ENCODE measurements at places on chromosomes 6 and 20.

DNA sequence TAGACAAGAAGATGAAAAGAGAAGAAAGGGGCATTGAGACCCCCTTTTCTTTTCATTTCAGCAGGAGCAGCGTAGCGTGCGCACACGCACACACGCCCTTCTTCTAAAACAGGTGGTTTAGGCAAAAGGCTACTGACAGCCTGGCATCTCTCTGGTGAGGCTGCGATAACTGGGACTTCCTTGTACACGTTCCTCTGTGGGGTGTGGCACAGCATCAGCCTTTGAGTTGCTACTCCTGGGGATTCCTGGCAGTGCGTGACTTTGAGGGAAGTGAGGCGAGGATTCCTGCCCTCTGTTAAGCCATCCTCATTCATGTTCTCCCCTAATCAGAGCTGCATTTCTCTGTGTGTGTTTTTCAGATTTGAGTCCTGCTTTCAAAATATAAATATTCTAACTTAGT is 94.7 kb downstream of the TMEM170B start:
- DNase-seq = no peak

GRCh38 chr6:15941168-15941567 is 187.7 kb upstream of the MYLIP start:
- no peak for DNase-seq

- DNase-seq = no peak
Measured at GRCh38 chr6:4687989-4688947, 87.9 kb upstream of the CDYL start.

- DNase-seq = no peak
Measured at GRCh38 chr20:57658447-57658832, 38.2 kb upstream of the ZBP1 start.

DNA sequence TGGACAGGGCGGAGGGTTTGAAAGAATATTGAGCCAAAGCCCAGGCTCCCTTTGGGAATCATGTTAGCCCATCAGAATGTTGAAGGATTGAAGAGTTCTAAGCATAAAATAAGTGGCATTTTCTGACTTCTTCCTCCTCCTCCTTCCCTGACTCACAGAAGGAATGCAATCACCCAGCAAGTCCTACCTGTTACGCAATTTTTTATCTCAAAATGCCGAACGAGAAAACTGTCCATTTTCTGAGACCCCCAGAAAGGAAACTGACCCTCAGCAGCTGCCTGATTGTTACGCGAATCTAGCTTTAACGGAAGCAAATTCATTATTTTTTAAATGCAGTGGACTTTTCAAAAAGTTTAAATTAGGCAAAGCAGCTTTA is 4.7 kb upstream of the DNAJC5 start:
- DNase-seq = no peak

GRCh38 chr20:1934721-1935573 is 39.7 kb downstream of the SIRPA start:
- DNase-seq = no peak

GRCh38 chr6:157563611-157564284 is 182.8 kb downstream of the ZDHHC14 start:
- DNase-seq = no peak

- no peak for DNase-seq
Measured at GRCh38 chr6:118751072-118751471, 99.7 kb upstream of the CEP85L start.

DNA sequence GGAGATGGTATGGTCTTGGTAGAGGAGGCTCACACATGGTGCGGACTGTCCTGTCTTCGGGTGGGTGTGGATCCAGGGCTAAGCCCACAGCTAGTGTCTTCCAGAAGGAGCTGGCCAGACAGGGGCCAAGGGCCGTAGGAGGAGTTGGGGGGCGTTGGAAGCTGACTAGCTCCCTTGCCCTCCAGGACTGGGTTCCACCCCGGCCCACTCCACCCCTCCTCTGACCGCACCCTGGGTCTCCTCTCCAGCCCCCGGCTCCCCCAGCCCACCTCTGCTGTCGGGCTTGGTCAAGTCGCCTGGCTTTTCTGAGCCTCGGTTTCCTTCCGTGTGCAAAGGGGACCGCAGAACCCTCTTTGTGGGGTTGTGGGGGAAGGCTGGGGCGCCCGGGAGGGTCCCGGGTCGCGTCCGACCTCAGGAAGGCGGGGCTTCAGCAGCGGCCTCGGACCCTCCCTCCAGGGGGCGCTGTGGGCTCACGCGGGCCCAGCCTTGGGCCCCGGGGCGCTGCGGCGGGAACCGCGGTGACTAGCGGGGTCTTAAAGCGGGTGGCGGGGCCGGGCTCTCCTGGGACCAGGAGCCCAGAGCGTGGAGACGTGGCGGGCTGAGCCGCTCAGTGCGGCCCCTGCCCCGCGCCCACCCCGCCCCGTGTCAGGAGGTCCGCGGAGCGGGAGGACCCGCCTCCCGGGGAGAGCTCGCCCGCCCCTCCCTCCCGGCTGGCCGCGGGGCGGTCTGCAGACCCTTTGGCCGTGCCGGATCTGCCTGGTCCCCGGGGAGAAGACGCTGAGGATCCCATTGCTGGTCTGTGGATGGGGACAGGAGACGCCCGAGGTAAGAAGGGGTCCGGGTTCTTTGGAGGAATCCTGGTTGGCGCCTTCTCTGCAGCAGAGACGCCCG is 5.4 kb downstream of the NPBWR2 start:
- peak; percentile 50 for DNase-seq

GRCh38 chr6:95581073-95581472 is 3.7 kb downstream of the MANEA start:
- no peak for DNase-seq

DNA sequence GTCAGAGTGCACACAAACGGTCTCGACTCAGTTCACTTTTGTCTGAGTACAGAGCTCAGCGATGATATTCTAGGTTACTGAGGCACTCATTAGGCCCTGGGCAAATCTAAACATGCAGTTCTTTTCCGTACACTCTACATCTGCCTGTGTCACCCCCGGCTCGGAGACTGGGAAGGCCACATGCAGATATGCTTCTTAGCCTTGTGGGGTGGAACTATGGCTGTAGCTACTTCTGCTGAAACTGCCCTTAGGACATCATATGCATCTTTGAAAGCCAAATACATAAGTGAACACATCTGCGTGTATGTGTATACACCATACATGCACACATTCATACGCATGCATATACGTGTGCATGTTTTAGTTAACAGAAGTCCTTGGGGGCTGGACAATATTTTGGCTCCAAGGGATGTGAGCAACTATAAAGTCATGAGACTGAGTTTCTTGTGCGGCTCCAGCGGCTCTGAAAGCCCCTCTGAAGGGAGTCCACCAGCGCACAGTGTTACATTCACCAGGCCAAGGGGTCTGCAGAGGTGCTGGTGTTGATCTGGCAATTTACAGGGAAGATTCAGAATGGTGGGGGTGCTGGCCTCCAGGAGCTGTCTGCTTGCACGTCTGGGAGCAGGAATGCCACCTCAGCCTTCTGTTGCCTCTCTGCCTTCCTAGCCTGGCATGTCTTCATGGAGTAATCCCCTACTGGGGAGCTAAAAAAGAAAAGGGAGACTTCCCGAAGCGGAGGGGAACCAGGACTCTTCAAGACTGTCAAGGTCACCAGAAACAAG is 31.6 kb downstream of the PSMG4 start:
- no peak for DNase-seq

DNA sequence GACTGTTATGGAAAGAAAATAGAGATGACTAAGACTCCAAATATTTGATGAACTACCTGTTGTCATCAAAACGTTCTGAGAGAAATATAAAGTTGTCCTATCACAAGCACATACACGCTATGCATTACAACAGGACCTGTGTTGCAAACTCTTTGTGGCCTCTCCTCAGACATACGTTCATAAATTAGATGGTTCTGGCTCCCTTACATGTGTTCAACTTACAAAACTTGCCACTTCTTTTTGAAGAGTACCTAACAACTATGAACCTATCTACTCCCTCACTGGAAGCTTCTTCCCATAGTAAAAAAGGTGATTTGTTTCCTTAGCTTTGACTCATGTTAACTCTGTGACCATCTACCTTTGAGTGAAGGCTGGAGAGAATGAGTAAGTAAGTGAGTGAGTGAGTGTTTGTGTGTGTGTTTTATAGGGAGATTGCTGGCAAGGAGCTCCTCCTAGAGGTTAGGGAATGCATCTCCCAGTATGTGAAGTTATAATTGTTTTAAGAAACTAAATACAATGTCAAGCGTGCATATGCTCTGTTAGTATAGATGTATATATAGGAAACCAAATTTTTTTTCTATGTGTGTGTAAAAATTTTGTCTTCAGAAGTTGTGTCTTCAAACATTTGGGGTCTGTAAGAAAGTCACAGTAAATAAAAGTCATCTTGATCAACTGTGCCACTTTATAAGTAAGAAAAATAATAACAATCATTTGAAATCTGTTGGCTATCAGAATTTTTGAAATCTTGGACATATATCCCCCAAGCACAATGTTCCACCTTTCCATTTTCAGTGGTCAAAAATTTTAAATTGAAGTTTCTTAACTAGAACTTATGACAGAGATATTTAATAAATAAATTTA is 1211.1 kb upstream of the GJE1 start:
- DNase-seq = no peak

- DNase-seq = no peak
Measured at GRCh38 chr6:47288267-47289090, 21.2 kb downstream of the TNFRSF21 start.

GRCh38 chr6:18262702-18263417 is 1.5 kb downstream of the DEK start:
- DNase-seq = peak; percentile 48

GRCh38 chr6:159645640-159646039 is 47.4 kb downstream of the SOD2 start:
- DNase-seq = no peak

DNA sequence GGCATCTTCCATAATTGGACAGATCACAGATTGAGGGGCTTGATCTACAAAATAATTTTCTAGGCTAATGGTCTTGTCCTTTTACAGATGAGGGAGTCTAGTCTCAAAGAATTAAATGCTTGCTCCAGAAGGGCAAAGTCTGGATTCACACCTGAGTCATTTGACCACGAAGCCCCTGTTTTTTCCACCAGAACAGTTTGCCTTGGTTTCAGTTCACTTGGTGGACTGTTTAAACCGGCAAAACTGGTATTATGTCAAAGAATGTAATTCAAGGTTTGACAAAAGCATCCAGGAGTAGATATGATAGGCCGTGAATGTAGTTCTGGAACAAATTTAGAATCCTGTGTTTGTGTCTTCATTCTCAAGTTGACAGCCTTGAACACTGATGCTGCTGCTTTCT is 3.3 kb downstream of the MYO6 start:
- no peak for DNase-seq

GRCh38 chr6:52333840-52334200 is 28.1 kb upstream of the PAQR8 start:
- DNase-seq = peak; percentile 58

- DNase-seq = no peak
Measured at GRCh38 chr6:52136055-52136454, 48.6 kb upstream of the PKHD1 start.

DNA sequence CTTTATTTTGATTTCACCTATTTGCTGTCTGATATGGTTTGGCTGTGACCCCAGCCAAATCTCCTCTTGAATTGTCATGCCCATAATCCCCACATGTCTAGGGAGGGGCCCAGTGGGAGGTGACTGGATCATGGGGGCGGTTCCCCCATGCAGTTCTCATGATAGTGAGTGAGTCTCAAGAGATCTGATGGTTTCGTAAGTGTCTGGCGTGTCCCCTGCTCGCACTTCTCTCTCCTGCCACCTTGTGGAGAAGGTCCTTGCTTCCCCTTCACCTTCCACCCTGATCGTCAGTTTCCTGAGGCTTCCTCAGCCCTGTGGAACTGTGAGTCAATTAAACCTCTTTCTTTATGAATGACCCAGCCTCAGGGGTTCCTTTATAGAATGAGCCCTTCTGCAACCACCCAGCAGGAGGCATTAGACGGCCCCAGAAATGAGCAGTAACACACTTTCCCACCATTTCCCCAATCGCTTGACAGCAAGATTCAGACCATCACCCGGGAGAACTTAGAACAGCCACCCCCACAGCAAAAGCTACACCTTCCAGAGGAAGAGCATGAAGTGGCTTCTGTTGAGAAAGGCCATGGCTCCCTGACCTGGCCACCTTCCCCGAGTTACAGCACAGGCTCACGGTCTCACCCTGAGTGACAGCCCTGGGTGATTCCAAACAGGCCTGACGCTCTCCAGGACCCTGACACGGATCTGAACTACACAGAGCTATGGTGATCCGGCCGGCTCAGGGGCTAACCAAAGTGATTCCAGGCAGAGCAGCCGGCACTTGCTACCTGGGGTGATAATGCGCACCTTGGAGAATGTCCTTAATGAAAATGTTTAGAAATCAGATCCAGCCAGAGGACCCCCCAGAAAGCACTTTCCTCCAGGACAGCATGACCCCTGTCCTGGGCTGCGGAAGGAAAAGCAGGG is 131.2 kb upstream of the CDH4 start:
- DNase-seq = peak; percentile 9

DNA sequence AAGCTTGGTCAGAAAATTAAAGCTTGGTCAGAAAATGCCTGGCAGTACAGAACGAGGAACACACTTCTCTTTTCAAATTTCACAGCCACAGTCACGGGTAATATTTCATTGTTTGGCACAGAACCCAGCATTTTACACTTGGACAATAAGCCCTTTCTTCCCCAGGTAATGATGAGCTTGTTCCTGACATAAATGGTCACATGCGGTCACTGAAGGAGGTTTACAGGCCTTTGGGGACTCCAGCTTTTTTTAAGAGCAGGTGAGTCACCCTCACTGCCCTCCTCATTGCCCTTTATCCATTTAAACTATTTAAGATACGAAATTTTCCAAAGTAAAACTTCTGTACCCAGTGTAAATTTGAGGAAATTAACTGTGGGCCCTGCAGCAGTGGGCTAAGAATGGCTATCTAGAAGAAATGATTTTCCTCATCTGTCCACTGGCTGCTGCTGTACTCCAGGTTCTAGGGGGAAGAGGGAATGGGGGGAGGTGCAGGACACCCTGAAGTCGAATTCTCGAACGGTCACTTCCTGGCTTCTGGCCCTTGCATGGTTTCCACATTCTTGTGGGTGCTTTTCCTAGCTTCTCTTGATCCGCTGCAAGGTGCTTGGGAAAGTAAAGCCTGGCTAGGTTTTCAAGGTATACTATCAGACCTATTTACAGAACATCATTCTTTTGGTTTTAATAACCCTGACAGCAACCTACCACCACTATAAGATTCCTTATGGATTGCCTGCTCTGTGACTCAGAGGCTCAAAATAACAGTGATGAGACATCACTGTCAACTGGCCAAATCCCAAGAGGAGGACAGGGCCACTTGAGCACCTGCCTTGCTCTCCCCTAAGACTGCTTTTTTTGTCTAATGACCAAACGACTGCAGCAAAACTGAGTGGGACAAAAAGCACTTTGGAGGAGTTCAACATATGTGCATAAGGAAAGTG is 75.8 kb downstream of the PREP start:
- no peak for DNase-seq

- no peak for DNase-seq
Measured at GRCh38 chr20:50172347-50173013, 18.1 kb upstream of the CEBPB start.

DNA sequence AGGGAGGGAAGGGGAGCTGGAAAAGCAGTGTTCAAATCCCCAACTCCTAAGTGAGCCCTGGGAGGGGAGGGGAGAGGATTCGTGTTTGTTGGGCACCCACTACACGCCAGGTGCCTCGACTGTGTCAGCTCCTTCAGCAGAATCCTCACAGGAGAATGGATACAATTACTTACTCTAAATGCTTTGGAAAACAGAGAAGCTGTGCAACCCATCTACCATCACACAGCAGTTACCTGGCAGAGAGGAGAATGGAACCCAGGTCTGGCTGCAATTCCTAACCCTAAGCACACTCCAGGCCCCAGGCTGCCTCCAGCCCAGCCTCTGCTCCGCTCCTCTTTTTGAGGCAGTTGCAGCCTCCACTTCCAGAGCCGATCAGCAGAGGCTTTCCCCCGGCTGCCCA is 86.4 kb upstream of the PTPN1 start:
- no peak for DNase-seq

Measured in CD4-positive, alpha-beta T cell treated with Interleukin-6 at 100 ng/mL for 8 hours (primary cell).